Choroid plexus epithelial cell (primary cell): ENCODE measurements at places on chromosomes 5 and 9.

- no peak for DNase-seq
Observed at GRCh38 chr5:102855681-102856388, 100.7 kb downstream of the PAM start.

DNA sequence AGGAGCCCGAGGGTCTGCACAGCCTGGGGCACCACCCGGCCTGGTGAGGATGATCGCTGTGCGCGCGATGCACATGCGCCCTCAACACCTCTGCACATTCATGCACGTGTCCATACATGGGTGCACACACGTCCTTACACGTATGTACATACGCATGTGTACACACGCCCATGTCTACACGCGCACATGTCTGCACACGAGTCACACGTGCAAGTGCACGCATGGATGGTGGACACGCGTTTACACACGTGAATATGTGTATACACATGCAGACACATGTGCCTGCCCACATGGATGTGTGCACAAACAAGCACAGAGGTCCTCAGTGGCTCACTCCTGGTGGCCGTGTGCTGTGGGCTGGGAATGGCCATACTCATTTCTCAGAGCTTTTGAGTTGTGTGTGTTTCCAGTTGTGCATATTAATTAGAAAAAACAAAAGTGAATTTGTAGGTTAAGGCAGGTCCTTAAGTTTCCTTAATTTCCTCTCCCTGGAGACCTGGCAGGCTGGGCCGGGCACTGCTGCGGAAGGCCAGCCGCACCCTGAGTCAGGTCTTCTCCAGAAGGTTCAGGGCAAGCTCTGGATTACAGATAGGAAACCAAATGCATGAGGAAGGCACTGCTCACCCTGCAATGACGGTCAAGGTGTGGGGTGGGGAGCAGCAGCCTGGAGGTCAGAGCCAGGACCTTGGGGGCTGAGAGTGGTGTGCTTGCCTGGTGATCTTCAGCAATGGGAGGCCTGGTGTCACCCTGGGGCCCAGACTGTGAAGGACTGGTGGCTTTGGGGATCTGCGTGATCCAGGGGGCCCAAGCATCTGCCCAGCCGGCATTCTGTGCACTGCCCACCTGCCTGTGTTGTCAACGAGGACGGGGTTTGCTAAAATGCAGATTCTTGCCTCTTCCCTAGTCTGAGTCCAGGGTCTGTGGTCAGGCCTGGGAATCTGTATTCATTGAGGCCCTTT, 1.3 kb upstream of the RNU6ATAC start:
- DNase-seq = peak; percentile 27

- DNase-seq = no peak
Observed at GRCh38 chr5:14724633-14725032, 60.1 kb downstream of the OTULIN start.

DNA sequence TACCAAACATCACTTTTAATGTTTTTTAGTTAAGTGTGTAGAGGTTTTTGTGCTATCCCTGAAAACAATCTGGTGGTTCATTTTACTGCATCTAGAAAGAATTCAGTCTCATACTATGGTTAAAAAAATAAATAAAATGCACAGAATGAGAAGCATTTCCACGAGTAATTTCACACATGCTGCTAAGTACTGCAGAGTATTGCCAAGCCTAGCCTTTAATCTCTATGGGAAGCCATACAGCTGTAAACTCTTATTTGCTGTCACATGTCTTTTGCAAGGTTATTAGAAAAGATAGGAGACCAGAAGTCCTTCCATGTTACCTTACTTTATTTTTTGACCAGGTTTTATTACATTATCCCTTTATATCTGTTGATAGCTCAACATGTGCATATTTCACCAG, 37.6 kb upstream of the MAN2A1 start:
- peak; percentile 30 for DNase-seq

DNA sequence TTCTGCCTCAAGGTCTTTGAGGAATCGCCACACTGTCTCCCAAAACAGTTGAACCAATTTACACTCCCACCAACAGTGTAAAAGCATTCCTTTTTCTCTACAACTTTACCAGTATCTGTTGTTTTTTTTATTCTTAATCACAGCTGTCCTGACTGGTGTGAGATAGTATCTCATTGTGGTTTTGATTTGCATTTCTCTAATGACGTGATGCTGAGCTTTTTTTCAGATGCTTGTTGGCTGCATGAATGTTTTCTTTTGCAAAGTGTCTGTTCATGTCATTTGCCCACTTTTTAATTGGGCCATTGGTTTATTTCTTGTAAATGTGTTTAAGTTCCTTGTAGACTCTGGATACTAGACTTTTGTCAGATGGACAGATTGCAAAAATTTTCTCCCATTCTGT, 400.0 kb downstream of the DEPDC1B start:
- DNase-seq = no peak

DNA sequence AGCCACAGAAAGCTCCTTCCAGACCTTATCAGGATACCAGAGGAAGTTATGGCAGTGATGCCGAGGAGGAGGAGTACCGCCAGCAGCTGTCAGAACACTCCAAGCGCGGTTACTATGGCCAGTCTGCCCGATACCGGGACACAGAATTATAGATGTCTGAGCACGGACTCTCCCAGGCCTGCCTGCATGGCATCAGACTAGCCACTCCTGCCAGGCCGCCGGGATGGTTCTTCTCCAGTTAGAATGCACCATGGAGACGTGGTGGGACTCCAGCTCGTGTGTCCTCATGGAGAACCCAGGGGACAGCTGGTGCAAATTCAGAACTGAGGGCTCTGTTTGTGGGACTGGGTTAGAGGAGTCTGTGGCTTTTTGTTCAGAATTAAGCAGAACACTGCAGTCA, 70.8 kb upstream of the ENTREP1 start:
- no peak for DNase-seq

DNA sequence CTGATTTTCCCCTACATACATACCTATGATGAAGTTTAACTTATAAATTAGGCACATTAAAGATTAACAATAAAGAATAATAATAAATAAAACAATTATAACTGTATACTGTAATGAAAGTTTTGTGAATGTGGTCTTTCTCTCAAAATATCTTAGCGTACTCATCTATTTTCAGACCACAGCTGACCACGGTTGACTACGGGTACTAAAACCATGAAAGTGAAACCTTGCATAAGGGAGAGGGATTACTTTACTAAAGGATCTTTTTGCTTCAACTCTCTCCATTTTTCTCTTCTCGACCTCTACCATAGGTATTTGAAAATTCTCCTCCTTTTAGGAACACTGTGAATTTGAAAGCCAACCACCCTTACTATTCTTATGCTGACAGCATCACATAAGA, 475.5 kb downstream of the CETN3 start:
- DNase-seq = no peak

- no peak for DNase-seq
Observed at GRCh38 chr5:178762960-178763359, 32.5 kb upstream of the ZNF354A start.

DNA sequence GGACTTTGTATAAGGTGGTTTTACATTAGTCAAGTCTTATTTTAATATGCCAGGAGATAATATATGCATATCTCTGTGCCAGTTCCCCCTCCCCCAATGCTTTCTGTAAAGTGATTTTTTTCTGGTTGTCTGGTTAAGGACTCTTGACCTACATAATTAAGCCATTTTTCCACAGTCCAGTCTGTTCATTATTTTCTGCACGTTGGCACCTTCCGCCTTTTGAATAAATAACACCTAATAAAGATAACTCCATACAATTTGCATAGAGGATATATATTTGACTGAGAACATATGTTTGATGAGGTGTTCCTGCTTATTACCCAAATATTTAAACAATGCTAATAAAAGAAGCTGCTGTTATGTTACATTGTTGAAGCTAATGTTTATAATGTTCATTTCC, 320.9 kb downstream of the DMAC1 start:
- no peak for DNase-seq

DNA sequence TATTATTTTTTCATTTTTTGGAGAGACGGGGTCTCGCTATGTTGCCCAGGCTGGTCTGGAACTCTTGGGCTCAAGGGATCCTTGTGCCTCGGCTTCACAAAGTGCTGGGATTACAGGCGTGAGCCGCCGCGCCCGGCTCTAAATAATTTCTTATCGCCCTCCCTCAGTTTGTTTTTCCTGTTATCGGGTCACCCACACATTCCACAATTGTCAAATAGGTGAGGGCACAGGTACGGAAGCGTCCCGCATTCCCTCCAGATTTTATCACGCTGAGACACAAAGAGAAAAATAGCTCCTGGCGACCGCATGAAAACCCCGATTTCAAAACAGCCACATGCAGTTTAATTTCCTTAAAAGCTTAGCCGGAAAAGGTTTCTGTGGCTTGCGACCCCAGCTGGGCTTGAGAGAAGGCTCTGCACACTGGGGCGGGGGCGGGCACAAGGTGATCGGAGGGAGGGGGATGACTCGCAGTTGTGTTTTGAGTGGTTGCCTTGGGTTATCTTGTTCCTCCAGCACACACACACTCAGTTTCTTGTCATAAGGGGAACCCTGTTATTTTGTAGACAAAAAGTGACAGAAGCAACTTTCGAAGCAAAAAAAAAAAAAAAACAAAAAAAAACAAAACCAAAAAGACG, 717 bp upstream of the IQGAP2 start:
- peak; percentile 43 for DNase-seq

- no peak for DNase-seq
Observed at GRCh38 chr9:129241725-129242124, 63.7 kb upstream of the IER5L start.

- DNase-seq = no peak
Observed at GRCh38 chr5:172544371-172545095, 90.2 kb upstream of the SH3PXD2B start.

GRCh38 chr9:6758248-6758497, 400 bp downstream of the KDM4C start:
- DNase-seq = no peak

DNA sequence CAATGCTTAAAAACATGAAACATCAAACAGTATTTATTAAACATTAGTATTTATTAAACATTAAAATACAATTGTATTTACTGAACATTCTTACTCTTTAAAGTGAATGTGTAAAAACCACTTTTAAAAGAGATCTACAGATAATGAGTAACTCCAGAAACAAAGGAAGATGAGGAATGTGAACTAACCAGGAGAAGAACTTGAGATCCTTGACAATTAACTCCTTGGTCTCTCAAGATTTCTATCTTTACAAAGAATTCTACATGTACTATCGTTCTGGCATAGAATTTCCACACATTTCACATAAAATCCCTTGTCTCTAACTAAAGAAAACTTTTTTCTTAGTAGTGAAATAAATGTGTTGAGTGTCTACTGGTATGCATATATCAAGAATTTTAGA, 28.7 kb upstream of the IFNE start:
- no peak for DNase-seq

DNA sequence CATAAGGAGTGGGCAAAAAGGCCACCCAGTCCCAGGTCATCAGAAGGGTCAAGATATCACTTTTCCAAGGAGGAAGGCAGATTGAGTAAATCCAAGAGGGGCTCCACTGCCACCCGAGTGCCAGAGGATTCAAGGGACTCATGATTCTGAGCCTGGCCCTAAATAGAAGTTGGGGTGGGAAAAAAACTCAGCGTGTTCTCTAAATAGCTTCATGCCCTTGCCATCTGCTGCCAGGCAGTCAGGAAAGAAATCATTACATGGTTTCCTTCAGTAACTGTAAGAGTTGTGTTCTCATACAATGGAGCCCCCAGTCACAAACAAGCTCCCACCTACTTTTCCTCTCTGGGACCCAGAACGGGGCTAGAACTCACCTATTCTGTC, 37.2 kb downstream of the SAR1B start:
- no peak for DNase-seq

DNA sequence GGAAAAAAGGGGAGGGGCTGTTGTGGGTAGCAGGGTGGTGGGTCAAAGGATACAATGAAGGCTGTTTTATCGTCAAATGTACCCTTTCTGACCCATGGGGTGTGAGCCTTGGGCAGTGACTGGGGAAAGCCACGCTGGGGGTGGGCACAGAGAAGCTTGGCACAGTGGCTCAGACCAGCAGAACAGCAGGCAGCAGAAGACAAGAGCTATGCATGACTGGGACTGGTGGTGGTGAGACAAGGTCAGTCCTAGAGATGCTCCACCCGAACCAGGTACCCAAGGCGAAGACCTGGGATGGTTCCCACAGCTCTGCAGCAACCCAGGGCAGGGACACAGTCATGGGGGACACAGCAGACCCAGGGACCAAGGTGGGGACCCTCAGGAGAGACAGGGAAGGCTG, 38.3 kb downstream of the BICD2 start:
- DNase-seq = no peak

- no peak for DNase-seq
Observed at GRCh38 chr5:127133071-127133470, 59.8 kb upstream of the C5orf63 start.

GRCh38 chr5:139246394-139246793, 47.1 kb upstream of the MATR3 start:
- peak; percentile 46 for DNase-seq

GRCh38 chr5:36944607-36945225, 68.1 kb downstream of the NIPBL start:
- DNase-seq = peak; percentile 86

GRCh38 chr9:1005043-1005667, 28.7 kb downstream of the DMRT3 start:
- DNase-seq = peak; percentile 63

- no peak for DNase-seq
Observed at GRCh38 chr5:91963166-91963565, 580.0 kb upstream of the ARRDC3 start.

GRCh38 chr5:59097712-59098111, 514.8 kb downstream of the RAB3C start:
- DNase-seq = no peak
